ENCODE measurements at places on chromosomes 1 and 21.

GRCh38 chr1:163922743-163923201 lies 601.0 kb downstream of the NUF2 start:
- no peak for DNase-seq

DNA sequence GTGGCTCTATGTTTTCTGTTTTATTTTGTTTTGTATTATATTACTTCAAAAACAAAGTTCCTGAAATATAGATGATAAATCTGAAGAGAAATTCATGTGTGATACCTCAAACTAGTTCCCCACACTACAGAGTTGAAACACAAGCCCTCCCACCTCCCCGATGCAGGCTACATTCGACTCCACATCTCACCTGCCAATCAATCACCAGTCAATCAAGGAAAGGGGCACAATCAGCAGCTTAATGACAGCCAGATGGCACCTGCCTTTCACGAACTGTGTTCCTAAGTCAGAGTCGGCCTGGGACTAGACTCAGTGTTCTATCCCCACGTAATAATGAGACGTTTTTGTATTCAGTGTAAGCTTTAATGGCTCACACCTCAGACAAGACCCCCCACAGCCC lies 313.4 kb downstream of the SPATA17 start:
- no peak for DNase-seq

GRCh38 chr1:169009666-169010065 lies 96.8 kb upstream of the ATP1B1 start:
- no peak for DNase-seq

DNA sequence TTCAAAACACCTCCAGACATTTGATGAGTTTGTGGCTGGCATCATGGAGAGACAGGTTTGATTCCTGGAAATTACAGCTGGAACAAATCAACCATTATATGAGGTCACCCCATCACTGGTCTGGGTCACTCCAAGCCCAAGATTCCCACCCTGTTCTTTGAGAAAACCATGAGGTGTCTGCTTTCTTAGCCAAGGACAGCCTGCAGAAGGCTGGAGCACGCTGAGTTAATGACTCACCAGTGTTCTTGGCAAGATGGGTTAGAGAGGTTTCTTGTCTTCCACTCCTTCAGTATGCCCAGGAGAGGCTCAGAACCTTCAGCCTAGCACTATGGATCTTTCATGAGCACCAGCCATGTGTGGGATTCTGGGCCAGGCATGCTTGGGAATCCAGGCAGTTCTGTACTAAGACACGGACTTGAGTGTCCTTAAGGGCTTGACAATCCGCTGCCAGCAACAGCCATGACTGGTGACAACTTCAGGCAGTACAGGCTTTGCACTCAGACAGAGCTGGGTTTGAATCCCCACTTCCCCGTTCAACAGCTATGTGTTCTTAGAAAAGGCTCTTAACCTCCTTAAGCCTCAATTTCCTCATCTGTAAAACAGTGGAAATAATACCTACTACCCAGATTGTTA lies 43.9 kb downstream of the GRHL3 start:
- no peak for DNase-seq

GRCh38 chr1:214453109-214453722 lies 98.2 kb downstream of the PTPN14 start:
- DNase-seq: no peak

GRCh38 chr1:51238034-51238403 lies 1.9 kb downstream of the RNF11 start:
- DNase-seq: no peak
